ENCODE measurements at places on chromosomes 11 and 22.

DNA sequence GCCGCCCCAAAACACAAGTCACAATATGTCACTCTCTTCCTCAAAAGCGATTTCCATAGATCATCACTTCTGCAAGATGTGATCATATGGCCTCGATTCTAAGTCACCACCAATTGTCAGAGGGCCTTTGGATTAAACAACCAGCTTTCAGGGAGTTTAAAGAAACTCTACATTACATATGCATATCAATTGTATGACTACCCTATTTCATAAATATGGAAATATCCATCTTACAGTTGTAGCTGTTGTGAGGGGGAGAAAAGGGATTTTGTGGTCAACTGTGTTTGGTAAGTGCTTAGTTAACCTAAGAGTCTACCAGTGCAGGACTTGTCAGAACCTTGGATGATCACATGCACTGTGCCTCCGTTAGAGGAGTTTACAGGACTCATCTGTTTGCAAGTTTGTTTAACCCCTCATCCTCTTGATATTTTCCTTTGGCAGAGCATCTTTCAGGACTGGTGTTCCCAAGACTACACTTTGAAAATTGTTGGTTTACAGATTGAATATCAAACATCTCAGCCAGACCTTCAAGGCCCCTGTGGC, 99.9 kb downstream of the CHST1 start:
- no peak for DNase-seq

DNA sequence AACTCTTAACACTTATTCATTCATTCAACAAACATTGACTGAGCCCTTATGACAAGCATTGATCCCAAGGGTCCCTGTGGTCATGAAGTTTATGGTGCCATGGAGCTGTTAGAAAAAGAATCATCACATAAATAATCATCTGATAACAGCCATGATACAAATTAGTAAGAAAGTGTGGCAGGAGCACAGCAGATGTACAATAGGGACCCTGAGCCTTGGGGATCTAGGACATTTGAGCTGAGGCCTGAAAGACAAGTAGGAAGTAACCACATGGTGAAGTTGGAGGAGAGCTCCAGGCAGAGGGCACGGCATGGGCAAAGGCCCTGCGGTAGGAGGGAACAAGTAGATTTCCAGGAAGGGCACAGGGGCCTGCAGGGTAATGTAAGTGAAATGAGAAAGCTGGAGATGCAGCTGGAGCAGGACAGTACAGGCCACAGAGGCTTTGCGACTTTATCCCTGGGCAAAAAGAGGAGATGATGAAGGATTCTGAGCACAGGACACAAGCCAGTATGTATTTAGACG, 6.8 kb upstream of the TCF20 start:
- DNase-seq = no peak

GRCh38 chr11:64545619-64546018, 45.4 kb upstream of the SLC22A12 start:
- no peak for DNase-seq

GRCh38 chr11:86245369-86246292, 1.1 kb downstream of the EED start:
- DNase-seq = no peak

Measured in stimulated activated CD4-positive, alpha-beta T cell treated with anti-CD3 and anti-CD28 coated beads, Interleukin-15, amount 100 ng/mL, for 1 hour (primary cell).